ENCODE measurements at places on chromosomes 3 and 15. TPM values are rescaled to one million over a fixed set of nuclear protein-coding genes. Genes with fewer than 3 reads are reported as not detected.

- DNase-seq = no peak
Observed at GRCh38 chr15:57148262-57148661, 228.0 kb upstream of the CGNL1 start.

DNA sequence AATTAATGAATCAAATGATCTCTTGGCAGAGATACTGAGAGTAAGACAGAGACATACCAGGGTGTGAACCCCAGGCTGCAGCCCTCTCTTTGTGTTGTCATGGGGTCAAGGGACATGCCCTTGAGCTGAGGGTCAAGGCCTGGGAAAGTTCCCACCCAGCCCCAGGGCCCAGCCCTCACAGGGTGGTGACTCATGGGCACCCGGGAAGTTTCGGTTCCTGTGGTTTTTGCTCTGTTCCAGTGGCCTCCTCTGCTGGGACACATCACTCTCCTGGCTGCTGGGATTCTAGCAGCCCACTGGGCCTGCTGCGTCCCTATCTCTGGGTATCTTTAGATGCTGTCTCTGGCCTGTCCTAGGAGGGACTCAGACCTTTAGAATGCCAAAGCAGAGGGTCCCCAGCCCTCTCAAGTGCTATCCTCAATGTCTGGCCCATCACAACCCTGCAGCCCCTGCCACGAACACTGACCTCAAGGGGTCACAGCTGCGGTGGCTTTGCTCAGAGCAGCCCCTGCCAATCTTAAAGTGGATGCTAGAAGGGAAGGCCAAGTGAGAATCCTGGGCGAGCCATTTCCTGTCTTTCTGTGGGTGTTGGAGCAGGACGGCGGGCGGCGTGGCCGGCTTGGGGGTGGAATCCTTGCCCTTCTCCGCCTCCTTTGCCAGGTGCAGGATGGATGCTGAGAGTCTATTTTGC lies 148.4 kb upstream of the TLE3 start:
- peak; percentile 48 for DNase-seq

DNA sequence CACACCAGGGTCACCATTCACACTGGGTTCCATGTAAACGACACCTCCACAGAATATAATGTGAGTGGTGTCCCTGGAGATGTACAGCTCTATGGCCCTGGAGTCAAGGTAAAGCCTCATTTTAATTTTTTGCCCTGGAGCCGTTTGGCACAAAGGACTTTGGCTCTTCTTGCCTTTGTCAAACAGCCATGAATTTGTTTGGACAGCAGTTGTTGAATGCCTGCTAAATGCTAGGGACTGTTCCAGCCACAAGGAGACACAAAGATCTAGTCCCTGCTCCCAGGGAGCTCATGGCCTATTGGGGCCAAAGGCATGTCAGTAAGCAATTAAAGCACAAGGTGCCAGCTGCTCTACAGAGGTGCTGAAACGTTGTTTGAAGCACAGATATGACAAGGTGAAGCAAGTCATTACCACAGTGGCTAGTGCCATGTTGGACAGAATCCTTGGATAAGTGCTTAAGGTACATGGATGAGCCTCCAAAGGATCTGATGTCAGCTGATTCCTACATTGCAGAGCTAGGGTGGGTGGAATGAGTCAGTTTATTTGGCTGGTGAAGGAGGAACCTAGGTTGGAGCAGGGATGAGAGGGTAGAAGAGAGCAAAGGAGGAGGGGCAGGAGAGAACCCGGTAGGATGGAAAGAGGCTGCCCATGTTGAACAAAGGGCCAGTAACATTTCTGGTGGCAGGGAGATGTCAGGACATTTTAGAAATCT lies 171.9 kb upstream of the CTDSPL start:
- no peak for DNase-seq

GRCh38 chr15:80885016-80885579 lies 104.5 kb downstream of the MESD start:
- no peak for DNase-seq

DNA sequence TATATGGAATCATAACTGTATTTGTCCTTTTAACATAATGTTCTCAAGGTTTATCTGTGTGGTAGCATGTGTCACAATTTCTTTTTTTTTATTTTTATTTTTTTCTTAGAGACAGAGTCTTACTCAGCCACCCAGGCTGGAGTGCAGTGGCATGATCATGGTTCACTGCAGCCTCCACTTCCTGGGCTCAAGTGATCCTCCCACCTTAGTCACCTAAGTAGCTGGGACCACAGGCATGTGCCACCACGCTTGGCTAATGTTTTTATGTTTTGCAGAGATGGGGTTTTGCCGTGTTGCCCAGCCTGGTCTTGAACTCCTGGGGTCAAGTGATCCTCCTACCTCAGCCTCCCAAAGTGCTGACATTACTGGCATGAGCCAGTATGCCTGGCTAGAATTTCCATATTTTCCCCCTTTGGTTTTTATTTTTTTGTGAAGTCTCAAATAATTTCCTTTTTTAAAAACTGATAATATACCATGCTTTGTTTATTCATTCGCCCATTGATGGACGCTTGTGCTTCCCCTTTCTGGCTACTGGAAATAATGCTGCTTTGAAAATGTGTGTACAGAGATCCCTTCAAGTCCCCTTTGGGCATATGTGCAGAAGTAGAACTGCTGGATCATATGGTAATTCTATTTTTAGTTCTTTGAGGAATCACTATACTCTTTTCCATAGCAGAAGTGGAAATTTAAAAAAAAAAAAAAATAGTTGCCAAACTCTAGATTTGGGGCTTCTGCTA lies 28.4 kb downstream of the TMEM40 start:
- no peak for DNase-seq

Gene FHIT
- 6.7 TPM for total RNA-seq

Gene PPP2R3A
- 18.7 TPM for total RNA-seq

Gene CCR3
- not detected for total RNA-seq

DNA sequence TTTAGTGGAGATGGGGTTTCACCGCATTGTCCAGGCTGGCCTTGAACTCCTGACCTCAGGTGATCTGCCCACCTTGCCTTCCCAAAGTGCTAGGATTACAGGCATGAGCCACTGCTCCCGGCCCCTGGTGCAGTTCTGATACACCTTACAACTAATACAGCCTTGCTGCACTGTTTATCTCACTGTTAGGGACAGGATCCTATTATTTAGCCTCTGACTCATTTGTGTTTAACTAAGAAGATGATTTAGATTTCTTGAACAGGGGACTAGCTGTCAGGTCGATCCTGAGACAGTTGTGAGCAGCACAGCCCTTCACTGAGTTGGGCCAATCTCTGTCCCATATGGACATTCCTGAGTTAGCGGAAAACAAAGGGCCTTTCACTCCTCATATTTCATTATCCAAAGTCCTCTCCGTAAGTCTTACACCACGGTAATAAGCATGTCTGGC lies 19.2 kb downstream of the GYG1 start:
- DNase-seq = peak; percentile 51

Gene ATP2B2
- 0.05 TPM for total RNA-seq

Gene FAM98B
- total RNA-seq = 21.6 TPM
